ENCODE measurements at places on chromosomes 5 and 9.

DNA sequence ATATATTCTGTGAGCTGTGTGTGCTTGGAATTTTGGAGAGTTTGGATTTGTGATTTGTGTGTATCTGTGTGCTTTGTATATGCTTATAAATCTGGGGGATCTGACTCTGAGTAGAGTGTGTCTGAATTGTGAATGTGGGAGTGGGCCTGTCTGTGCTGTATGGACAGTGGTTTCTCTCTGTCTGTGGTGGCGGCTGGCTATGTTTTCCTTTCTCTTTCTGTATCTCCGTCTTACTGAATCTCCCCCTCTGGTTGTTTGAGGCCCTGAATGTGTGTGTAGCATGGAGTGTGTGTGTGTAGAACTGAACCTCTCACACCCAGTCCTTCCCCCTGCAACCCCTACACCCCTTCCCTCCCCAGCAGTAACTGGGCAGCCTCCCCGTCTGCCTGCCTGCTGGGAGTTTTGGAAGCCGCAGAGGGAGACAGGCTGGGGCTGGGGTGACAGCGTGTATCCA lies 4.7 kb downstream of the CXXC5 start:
- no peak for DNase-seq

DNA sequence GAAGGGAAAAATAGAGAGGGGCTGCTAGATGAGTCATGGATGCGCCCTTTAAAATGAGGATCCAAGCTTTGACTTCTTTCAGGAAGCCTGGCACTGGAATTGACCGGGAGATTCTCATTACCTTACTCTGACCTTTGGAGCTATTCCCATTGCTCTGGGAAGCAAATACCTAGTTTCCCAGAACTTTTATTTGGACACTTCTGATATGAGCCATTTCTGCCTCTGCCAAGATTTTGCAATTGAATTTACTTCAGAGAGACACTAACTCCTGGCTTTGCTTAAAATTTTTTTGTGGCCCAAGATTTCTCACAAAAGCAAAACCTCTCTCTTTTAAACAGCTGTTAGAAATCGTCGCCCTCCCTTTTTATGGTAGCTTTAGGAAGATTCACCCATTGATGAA lies 15.7 kb upstream of the AGXT2 start:
- DNase-seq, result no peak

- DNase-seq, result no peak
Observed at GRCh38 chr9:112112941-112113681, 62.0 kb downstream of the SUSD1 start.

DNA sequence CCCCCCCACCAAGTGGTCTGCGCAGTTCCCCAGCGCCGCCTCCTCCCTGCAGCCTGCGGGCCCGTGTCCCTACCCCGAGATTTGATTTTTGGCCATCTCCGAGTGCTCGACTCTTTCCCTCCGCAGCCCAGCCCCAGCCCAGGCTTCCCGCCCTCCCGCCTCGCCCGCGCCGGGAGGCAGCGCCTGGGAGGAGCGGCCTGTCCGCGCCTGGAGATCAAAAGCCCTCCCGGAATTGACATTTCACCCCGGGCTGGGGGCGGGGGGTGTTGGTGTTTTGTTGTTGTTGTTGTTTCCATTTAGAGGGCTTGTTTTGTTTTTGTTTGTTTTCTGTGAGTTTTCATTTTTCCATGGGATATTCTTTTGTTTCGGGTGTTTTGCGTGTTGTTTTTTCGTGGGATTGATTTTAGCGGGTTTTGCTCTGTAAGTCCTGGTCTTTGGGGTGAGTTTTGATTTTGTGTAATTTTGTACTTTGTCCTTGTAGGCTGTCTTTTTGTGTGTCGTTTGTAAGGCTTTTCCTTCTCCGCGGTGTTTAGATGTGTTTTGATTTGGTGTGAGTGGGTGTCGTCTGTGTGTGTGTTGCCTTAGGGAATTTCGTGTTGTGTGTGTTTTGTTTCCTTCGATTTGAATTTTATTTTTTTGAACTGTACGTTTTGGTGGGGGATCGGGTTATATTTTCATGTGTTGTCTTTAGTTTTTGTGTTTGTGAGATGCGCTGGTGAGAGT lies 1.7 kb upstream of the PAX5 start:
- DNase-seq, result no peak

All from Right ventricle myocardium inferior (tissue), 1 donor.